Stimulated activated CD8-positive, alpha-beta memory T cell treated with anti-CD3 and anti-CD28 coated beads, Interleukin-2, amount 100 ng/mL, for 1 hour (primary cell): ENCODE measurements at places on chromosomes 5 and 9.

GRCh38 chr5:179836225-179837019, 15.7 kb downstream of the SQSTM1 start:
- DNase-seq = no peak

DNA sequence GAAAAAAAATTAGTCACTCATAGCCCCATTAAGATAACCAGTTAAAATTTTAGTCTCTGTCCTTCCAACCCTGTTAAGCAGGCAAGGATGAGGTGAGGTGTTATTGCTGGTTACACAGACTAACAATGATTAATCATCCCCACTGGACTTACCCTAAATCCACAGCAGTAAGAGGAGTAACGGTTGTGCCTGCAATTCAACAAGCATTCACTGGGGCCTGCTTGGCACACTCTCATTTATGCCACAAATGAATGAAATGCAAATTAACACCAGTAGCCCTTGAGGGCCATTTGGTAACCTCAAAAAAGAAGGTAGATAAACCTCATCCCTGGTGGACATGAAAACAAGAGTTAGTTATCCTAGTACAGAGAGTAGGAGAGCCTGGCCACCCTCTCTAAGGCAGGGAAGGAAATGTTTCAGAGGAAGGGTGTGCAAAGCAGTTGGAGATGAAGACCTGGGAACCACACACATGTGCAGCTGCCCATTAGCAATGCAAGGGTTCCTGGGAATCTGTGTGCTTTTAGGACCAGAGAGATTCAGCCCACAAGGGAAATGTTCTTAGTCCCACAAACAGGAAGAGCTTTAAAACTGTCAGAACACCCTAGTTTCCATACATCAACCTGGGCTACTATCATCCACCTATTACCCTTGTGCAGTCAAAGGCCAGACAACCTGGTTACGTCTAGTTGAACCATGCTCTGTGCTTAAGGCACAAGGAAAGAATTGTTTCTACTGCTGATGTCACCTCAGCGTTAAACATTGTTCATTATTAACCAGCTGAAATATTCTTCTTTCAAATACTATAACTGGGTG, 7.7 kb downstream of the LHFPL2 start:
- no peak for DNase-seq

DNA sequence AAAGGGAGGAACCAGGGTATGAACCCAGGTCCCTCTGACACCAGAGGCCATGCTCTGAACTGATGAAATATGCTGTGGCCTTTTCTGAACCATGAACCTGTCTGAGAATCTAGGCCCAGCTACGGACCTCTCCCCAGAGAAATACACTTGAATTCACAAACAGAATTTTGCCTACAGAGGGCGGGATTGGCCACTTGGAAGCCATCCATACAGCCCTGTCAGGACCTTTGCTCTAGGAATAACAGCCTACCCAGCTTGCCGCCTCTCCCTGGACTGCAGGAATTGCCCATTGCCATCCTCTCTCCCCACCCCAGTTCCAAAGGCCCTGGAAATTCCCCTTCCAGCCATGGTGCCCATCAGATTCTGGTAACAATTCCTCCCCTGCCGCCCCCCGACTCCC, 26.6 kb downstream of the MORN5 start:
- DNase-seq = no peak

DNA sequence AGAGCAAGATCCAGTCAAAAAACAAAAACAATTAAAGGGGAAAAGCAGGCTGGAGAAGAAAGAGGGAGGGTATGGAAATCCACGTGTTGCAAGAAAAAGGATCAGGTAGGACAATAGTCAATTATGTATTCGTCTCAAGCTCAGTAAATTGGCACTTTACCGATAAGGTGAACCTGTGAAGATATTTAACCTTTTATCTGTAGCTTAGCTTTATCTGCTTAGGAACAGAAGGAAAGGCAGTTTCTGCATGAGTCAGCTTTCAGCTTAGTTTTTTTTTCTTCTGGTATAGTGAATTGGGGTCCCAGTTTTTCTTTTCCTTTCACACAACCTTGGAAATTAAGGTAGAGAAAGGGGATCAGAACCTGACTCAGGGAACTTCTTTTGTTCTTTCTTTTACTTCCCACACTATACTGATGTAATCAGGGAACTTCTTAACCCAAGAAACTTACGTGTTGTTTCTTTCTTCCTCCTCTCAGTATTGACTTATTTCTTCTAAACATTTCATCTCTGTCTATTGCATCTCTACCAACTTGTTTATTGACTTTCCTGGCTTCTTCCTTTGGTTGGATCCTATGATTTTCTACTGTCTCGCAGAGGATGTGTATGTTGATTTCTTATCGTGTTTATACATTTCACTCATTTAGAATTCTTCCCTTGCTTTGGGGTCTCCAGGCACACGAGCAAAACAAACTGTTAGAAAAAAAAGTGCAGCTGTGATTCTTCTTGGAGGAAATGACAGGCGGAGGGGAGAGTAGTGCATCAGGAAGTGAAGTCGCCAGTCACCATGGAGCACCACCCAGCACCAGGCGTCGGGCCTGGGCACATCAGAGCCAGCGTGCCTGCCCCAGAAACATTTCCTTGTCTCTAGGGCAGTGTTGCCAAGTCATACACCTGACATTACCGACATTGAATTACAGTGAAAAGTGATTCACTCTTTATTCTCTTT, 123.0 kb upstream of the LHFPL2 start:
- DNase-seq = no peak

DNA sequence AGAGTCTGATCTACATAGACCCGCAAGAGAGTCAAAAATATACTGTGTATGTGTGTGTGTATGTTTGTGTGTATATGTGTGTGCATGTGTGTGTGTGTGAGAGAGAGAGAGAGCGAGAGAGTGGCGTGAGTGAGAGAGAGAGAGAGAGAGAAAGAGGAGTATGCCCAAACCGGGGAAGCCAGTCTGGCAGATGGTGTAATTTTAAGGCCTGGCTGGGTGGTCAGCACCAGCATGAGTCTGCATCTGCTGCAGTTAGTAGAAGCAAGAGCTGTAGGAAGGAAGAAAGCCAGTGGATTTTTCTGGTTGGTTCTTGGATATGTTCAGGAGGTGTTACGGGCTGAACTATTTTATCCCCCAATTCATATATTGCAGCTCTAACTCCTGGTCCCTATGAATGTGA, 75.2 kb downstream of the ACTBL2 start:
- DNase-seq = no peak

DNA sequence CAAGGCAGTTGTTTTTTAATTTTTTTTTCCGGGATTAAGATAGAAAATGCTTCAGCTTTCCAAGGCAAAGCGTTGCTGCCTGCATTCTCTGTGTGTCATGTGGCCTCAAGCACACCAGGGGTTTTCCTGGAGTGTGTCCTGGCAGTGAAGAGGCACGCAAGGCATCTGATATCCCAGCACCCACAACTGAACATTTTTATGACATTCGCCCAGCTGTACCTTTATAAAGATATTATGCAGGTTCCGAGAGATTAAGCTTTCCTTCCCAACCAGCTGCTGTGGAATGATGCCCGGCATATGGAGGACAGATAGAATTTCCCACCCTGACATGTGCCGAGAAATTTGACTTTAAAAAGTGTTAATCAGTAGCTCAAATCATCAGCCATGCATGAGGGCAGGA, 205.6 kb downstream of the GADD45G start:
- DNase-seq = no peak

GRCh38 chr5:122192497-122193496, 63.5 kb downstream of the ZNF474 start:
- no peak for DNase-seq

- DNase-seq = no peak
These were observed 12.0 kb downstream of the EXOC3 start for GRCh38 chr5:454936-455335.

GRCh38 chr5:2135354-2135753, 252.6 kb upstream of the IRX4 start:
- DNase-seq = no peak

GRCh38 chr9:114414346-114414745, 26.6 kb upstream of the AKNA start:
- no peak for DNase-seq

- DNase-seq = no peak
These were observed 89.8 kb downstream of the NTRK2 start for GRCh38 chr9:84759300-84759750.

GRCh38 chr5:179452356-179453230, 97.8 kb upstream of the RUFY1 start:
- no peak for DNase-seq

DNA sequence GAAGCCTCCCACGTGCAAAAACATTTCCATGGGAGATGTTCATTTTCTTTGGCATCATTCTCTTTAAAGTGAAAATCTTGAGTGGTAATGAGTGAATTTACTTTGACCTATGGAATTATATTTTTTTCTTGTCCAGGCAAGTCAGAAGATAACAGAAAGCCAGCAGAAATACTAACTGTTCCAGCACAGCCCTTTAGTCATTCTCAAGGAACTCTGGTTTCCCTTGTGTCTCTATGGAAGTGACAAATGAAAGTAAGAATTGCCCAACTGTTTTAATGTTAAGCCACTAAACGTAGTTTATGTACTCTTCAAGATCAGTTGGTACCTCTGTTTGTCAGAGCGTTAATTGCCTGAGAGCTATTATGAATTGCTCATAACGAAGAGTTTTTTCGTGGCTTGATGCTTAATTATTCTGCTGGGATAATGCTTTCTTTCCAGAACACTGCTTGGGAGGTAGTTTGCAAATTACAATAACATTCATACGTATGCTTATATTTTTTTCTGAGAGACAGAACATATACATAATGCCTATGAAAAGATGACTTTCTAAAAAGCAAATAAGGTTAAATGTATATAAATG, 84.5 kb upstream of the CER1 start:
- DNase-seq = no peak
